Suppressor macrophage treated with lipopolysaccharide for 4 hours (primary cell): ENCODE measurements at places on chromosomes 5 and 9.

DNA sequence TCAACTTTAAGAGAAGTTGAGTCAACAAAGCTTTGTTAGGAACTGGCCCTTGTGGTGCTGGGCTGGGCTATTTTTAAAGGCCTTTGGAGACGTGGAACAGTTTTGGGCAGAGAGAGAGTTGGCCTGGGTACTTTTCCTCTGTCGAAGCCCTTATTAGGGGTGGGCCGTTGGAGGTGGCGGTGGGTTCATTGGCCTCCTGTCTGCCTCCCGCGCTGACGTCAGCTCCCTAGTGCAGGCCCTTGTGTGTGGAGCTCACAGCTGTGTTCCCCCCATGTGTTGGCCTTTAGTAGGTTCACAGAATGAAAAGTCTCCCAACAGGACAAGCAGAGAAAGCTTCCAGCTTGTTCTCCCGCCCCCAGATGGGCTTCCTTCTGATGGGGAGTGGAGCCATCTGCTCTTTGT is 2.7 kb downstream of the NCS1 start:
- no peak for DNase-seq

DNA sequence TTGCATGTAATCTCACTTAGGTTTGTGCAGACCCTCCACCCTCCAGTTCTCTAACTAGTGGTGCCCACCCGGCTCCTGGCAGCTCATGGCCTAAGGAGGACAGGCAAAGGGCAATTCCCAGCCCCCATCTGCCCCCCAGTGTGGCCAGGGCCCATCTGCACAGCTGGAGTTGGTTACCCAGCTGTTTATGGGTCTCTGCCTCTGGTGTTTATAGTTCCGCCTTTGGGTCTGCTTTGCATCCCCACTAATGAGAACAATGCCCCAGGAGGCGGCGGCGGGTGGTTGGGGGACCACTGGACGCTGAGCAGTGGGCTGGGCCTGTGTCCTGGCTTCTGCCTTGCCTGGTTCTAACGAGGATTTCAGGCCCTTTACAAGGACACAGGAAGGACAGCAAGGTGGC is 62.4 kb downstream of the NDST1 start:
- no peak for DNase-seq

- no peak for DNase-seq
These were observed 65.0 kb downstream of the ZNF462 start for GRCh38 chr9:106927916-106928315.

DNA sequence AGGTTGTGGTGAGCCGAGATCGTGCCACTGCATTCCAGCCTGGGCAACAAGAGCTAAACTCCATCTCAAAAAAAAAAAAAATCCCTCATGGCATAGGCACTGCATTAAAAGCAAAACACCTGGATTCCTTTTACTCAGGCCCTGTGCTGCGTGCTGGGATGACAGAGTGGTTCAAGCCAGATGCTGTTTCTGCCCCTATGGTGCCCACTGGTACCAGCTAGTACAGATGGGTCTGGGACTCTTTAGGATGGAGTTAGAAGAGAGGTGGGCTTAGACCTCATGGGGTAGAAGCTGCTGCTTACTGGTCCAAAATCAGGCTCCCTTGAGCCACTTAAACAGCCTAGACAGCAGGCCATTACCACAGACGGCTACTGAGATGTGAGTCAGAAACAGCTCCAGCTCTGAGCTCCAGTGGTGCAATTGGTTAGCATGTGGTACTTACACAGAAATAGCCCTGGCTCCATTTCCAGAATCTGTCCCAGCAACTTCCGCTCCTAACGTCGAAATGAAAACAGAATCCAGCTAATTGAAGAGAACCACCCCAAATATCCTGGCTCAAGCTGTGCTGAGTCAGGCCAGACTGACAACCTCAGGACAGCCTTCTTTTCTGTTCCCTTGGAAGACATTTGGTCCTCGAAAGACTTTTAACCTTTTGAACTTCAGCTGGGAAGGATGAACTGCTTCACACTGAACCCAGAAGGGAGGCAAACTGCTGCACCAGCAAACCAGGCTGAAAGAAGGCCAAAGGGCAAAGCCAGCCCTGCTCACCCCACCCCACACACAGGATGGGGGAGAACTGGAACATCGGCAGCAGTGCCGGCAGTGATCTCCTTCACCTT is 15.5 kb downstream of the C5orf15 start:
- peak; percentile 44 for DNase-seq

- DNase-seq: peak; percentile 17
These were observed 84.6 kb downstream of the DAB2IP start for GRCh38 chr9:121735793-121736770.

GRCh38 chr9:137666955-137667670 is 48.3 kb downstream of the EHMT1 start:
- no peak for DNase-seq

- DNase-seq: peak; percentile 28
These were observed 354.8 kb downstream of the TMEM232 start for GRCh38 chr5:110371725-110372041.
